IMR-90 (cell line): ENCODE measurements at places on chromosomes 3 and 15. TPM values are rescaled to one million over a fixed set of nuclear protein-coding genes. Genes with fewer than 3 reads are reported as not detected.
A peak's percentile ranks its signal among the peaks of the same experiment; 100 is the strongest.

KCNAB1 gene
- under 0.01 and 0.56 TPM in 2 replicates for total RNA-seq

LCTL gene
- total RNA-seq: 8.9 and 10.4 TPM in 2 replicates

AGBL1 gene
- total RNA-seq: not detected in 2 replicates

CYP1A2 gene
- not detected in 2 replicates for total RNA-seq

- DNase-seq: no peak
Observed at GRCh38 chr15:43981576-43981975, 154.8 kb downstream of the WDR76 start.

DNA sequence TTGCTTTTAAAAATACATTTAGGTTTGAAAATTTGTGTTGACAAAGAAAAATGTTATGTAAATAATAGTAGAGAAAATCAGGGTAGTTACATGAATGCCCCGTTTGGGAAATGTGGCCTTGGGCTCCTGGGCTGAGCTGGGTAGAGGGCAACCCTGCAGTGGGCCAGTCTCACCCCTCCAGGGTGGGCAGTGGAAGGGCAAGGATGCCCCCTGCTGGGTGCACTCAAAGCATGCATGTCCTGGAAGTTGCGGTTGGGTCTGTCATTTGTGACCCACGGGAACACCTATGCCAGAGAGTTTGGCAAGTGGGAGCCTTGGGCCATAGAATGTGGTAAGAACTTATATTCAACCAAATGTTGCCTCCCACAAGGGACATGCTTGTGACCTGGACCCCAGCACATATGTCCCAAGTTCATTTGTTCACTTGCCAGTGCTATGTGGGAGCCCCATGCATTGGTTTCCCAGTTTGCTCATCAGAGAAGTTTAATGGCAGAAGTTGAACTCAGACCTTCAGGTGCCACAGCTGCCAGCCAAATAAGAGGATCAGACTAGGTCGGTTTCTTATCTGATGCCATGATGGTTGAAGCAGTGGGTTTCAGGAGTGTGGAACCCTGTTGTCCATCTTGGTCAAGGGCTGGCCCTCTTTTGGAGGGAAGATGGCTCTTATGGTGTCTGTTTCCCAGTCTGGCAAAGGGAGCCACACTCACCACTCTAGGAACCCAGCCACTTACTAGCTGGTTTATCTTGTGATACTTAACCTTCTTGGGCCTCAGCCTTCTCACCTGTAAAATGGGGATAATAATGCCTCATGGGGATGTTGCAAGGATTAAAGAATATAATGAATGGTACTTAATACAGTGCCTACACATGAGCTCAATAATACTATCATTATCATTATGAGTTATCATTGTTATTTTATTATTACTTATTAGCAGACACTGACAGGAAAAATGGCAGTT, 2.5 kb upstream of the PLCB2 start:
- DNase-seq: peak; percentile 33

- no peak for DNase-seq
Observed at GRCh38 chr3:66303491-66303901, 82.7 kb downstream of the SLC25A26 start.
